ENCODE measurements at places on chromosomes 3 and 15. TPM values are rescaled to one million over a fixed set of nuclear protein-coding genes. Genes with fewer than 3 reads are reported as not detected.

The ARGFX gene
- not detected for total RNA-seq

The GOLGA6L10 gene
- 0.40 TPM for total RNA-seq

The LMAN1L gene
- not detected for total RNA-seq

The FBXO40 gene
- total RNA-seq = not detected

The RTF1 gene
- 19.3 TPM for total RNA-seq

The GALNT15 gene
- total RNA-seq = 0.03 TPM

The TAGLN3 gene
- total RNA-seq = not detected

The CRYGS gene
- 0.49 TPM for total RNA-seq

The MESD gene
- total RNA-seq = 40.3 TPM

The CCR1 gene
- total RNA-seq = not detected

The CP gene
- 3.4 TPM for total RNA-seq

The FAM3D gene
- total RNA-seq = not detected

The COL8A1 gene
- not detected for total RNA-seq

The CKMT1B gene
- total RNA-seq = 7.6 TPM

The GPR149 gene
- not detected for total RNA-seq

The TIMMDC1 gene
- total RNA-seq = 83.6 TPM

The LRRC31 gene
- not detected for total RNA-seq

The IL5RA gene
- total RNA-seq = not detected

The KCNAB1 gene
- not detected for total RNA-seq

The CORO2B gene
- 3.7 TPM for total RNA-seq

The C3orf85 gene
- not detected for total RNA-seq

The ZPLD1 gene
- not detected for total RNA-seq

The CAND2 gene
- 0.31 TPM for total RNA-seq

The SPPL2A gene
- total RNA-seq = 98.4 TPM

The ANKRD34C gene
- total RNA-seq = not detected

The CPN2 gene
- total RNA-seq = not detected

The C2CD4A gene
- not detected for total RNA-seq

The CTXN2 gene
- total RNA-seq = 0.04 TPM

The CGNL1 gene
- 2.0 TPM for total RNA-seq

The MESP1 gene
- 7.2 TPM for total RNA-seq

The ROBO2 gene
- not detected for total RNA-seq

The PROS1 gene
- 7.6 TPM for total RNA-seq

The PYGO1 gene
- total RNA-seq = 6.9 TPM

The GOLGA6L7 gene
- not detected for total RNA-seq

The TNIK gene
- total RNA-seq = 2.0 TPM

The FANCD2OS gene
- not detected for total RNA-seq

The DGKG gene
- 9.4 TPM for total RNA-seq

The TOP2B gene
- total RNA-seq = 90.0 TPM

The POLQ gene
- total RNA-seq = 6.6 TPM

The MYH15 gene
- total RNA-seq = 0.27 TPM

The AP4E1 gene
- total RNA-seq = 7.8 TPM

The PRICKLE2 gene
- total RNA-seq = 3.4 TPM

The DRD3 gene
- total RNA-seq = not detected

The GPR87 gene
- 1.2 TPM for total RNA-seq

The UBE2Q2 gene
- 34.1 TPM for total RNA-seq

The TGM4 gene
- total RNA-seq = 0.08 TPM

The TMCO5A gene
- not detected for total RNA-seq

The MIX23 gene
- total RNA-seq = 52.6 TPM

The ISLR2 gene
- 0.13 TPM for total RNA-seq

The PAK6 gene
- 0.19 TPM for total RNA-seq

The KLF15 gene
- 0.12 TPM for total RNA-seq

The MED12L gene
- total RNA-seq = 0.61 TPM

The SNTN gene
- not detected for total RNA-seq

Measured in A549 treated with CpdA at 1 μM for 4 hours (cell line).